ENCODE measurements at places on chromosomes 12 and 14.

GRCh38 chr12:67014642-67015041 is 254.5 kb upstream of the CAND1 start:
- no peak for DNase-seq

DNA sequence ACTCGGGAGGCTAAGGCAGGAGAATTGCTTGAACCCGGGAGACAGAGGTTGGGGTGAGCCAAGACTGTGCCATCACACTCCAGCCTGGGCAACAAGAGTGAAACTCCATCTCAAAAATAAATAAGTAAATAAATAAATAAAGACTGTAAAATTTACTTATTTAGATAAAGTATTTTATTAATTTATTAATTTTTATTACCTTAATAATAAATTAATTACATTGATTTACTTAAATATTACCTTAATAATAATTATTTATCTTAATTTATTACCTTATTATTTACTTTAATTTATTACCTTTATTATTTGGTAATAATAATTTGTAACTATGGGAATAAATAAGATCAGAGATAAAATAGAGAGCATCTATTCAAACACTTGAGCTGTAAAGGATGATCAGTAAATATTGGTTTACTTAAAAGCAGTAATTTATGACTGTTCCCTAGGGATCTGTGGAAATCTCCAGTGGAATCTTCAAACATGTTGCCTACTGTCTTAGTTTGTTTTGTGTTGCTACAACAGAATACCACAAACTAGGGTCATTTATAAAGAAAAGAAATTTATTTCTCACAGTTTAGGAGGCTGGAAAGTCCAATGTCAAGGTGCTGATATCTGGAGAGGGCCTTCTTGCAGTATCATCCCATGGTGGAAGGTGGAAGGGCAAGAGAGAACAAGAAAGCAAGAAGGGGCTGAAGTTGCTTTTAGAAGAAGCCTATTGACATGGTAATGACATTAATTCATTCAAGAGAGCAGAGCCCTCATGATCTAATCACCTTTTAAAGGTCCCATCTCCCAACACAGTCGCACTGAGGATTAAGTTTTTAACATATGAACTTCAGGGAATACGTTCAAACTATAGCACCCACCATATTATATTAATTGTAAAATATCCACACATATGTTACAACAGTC is 37.1 kb downstream of the SOCS2 start:
- no peak for DNase-seq

DNA sequence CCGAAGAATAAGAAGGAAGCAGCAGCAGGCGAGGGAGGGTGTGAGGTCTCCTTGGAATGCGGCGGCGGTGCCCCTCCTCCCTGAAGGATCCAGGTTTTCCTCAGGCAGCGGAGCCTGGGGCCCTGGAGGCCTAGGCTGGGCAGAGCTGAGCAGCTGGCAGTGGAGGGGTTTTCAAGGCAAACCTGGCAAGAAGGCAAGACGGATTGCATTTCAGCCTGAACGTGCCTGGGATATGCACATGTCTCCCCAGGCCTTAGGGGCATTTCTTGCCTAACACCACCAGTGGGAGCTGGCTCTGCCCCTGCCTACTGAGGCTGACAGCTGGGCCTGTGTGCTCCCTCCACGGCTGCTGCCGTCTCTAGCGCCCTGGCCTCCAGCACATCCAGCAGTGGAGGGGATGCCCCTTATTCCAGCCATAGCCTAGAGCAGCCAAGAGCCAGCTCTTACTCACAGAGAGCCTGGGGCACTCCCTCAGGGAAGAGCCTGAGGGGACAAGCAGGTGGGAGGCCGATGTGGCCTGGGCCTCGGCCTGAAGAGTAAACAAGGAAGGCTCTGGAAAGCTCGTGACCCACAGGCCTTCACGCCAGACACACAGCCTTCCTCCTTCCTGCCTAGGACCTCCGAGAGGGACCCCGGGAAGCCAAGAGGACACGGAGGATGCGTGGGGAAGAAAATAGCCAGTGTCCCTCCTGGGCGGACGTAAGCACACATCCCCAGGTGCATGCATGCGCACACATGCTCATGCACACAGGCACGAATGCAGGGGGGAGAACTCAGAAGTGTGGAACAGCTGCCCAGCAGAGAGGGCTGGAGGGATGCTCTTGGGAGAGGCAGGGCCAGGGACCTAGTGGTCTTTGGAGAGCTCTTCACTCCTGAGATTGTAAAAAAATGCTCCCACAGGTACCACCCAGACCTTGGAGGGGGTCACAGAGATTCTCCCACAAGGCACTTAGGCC is 23.0 kb upstream of the EIF2B2 start:
- no peak for DNase-seq

DNA sequence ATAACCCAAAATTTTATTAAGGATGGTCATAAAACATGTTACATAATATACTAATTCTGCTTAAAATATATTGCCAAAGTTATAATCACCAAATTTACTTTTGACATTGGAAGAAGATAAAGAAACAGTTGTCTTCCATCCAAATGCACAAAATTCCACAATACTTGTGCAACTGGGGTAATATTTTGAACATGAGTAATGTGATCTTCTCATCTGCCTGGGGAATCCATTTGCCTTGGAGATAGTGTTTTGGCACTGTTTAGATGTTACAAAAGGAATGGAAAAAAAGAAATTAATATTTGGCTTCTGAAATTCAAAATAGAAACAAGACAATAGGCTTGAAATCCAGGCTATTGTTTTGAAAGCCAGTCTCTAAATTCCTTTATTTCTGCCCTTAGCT is 9.1 kb downstream of the GPR19 start:
- DNase-seq, result no peak

- no peak for DNase-seq
Measured at GRCh38 chr12:32477714-32478113, 78.4 kb downstream of the FGD4 start.

- DNase-seq, result no peak
Measured at GRCh38 chr14:89033756-89034155, 209.3 kb downstream of the TTC8 start.

Data from stimulated activated CD4-positive, alpha-beta T cell treated with anti-CD3 and anti-CD28 coated beads, TNF-alpha, amount 100 ng/mL, for 24 hours (primary cell).